ENCODE measurements at places on chromosomes 5 and 9. TPM values are rescaled to one million over a fixed set of nuclear protein-coding genes. Genes with fewer than 3 reads are reported as not detected.

Gene GABRG2
- not detected for polyA plus RNA-seq

Gene LHX6
- polyA plus RNA-seq: 0.12 TPM

Gene EPB41L4B
- polyA plus RNA-seq: 13.7 TPM

Gene GPSM1
- 2.5 TPM for polyA plus RNA-seq

Gene FLT4
- 0.03 TPM for polyA plus RNA-seq

Gene CLIC3
- 9.4 TPM for polyA plus RNA-seq

Measured in keratinocyte (primary cell).